Activated naive CD8-positive, alpha-beta T cell treated with anti-CD3 and anti-CD28 coated beads, Interleukin-2, amount 50 U/mL, for 24 hours (primary cell): ENCODE measurements at places on chromosomes 2 and 18.

DNA sequence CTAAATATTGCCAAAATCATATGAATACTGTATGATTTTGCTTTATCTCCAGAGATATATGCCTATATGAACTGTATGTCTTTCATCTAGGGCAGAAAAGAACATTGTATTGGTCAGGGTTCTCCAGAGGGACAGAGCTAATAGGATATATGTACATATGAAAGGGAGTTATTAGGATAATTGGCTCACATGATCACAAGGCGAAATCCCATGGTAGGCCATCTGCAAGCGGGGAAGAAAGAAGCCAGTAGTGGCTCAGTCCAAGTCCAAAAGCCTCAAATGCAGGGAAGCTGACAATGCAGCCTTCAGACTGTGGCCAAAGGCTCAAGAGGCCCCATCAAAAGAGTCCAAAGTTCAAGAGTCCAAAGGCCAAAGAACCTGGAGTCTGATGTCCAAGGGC is 209.9 kb downstream of the RNF144A start:
- no peak for DNase-seq

DNA sequence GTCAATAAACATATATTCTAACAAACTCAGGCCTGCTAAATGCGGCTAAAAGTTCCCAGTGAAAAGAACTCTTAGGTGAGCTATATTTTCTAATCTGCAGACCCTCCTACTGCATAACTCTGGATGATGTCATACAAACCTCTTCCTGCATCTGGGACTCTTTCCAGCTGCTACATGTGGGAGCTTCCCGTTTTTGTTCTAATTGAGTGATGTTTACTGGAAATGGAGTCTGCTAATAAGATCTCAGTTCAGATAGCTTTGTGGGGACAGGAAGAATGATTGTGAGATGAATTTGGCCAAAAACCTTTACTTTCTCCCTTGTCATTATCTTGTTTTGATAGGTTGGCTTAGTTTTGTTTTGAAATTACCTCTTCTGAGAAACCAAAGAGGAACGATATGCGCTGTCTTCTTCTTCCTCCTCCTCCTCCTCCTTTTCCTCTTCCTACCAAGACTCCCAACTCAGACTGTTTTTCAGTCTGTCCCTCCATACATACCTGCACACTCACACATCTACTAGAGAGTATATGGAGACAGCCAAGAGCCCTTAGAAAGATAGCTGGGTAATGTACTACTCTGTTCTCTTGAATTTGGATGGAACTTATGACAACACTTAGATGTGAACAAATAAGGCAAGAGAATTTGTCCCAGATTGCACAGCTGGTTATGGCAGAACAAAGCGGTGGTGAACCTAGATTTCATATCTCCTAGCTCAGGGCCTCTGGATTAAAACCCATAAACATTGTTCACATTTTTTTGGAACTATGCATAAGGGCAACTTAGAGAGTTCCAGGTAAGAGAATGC is 39.8 kb upstream of the AAK1 start:
- no peak for DNase-seq

DNA sequence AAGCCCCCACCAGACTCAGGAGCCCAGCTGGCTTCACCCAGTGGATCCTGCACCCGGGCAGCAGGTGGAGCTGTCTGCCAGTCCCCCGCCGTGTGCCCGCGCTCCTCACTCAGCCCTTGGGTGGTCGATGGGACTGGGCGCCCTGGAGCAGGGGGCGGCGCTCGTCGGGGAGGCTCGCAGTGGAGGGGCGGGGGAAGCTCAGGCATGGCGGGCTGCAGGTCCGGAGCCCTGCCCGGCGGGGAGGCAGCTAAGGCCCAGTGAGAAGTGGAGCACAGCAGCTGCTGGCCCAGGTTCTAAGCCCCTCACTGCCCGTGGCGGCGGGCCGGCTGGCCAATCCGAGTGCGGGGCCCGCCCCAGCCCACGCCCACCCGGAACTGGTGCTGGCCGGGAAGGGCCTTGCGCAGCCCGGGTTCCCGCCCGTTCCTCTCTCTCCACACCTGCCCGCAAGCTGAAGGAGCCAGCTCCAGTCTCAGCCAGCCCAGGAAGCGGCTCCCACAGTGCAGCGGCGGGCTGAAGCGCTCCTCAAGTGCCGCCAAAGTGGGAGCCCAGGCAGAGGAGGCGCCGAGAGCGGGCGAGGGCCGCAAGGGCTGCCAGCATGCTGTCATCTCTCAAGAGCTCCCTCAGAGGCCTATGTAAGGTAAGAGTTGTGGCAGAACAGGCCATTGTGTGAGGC is 1307.8 kb upstream of the TMEFF2 start:
- DNase-seq, result no peak

DNA sequence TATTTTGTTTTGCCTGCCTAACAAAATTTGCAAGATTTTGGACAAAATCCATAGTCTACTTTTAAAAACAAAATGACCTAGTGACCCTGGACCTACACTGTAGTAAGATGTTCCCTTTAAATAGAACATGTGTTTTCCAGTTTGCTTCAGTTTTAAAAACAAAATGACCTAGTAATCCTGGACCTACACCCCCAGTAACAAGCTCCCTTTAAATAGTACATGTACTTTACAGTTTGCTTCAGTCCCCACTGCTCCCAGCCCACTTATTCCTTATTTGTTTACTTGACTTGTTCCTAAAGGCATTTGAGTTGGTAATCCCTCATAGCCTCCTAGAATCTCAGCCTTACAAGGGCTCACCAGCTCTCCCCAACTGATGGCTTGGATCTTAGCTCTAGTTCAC is 34.5 kb upstream of the HTR2B start:
- no peak for DNase-seq

- no peak for DNase-seq
Observed at GRCh38 chr2:29751390-29751789, 170.0 kb downstream of the ALK start.

- DNase-seq, result no peak
Observed at GRCh38 chr2:216624251-216624650, 9.0 kb upstream of the IGFBP2 start.

GRCh38 chr18:53886058-53886457 is 338.4 kb downstream of the MBD2 start:
- no peak for DNase-seq

- no peak for DNase-seq
Observed at GRCh38 chr18:36249392-36249791, 48.1 kb upstream of the FHOD3 start.

DNA sequence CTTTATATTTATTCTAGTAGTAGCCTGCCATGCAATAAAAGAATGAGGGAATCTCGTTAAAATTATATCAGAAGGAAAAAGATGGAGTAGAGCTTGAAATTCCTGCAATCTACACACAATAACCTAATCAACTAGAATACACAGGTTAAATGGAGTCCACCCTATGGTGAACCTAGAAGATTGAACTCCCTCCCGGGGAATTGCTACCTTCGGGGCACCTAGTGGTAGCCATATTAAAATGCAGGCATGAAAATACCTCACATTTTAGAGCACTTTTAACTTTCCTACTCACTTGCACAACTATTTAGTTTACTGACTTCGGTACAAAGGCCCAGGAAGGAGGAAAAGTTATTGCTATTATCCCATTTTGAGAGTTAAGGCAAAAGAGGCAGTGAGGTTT is 174.5 kb downstream of the SS18 start:
- DNase-seq, result no peak

- DNase-seq, result no peak
Observed at GRCh38 chr18:43714343-43715010, 437.2 kb upstream of the SYT4 start.
